Ascending aorta (tissue), 2 donors: ENCODE measurements at places on chromosomes 3 and 15.

DNA sequence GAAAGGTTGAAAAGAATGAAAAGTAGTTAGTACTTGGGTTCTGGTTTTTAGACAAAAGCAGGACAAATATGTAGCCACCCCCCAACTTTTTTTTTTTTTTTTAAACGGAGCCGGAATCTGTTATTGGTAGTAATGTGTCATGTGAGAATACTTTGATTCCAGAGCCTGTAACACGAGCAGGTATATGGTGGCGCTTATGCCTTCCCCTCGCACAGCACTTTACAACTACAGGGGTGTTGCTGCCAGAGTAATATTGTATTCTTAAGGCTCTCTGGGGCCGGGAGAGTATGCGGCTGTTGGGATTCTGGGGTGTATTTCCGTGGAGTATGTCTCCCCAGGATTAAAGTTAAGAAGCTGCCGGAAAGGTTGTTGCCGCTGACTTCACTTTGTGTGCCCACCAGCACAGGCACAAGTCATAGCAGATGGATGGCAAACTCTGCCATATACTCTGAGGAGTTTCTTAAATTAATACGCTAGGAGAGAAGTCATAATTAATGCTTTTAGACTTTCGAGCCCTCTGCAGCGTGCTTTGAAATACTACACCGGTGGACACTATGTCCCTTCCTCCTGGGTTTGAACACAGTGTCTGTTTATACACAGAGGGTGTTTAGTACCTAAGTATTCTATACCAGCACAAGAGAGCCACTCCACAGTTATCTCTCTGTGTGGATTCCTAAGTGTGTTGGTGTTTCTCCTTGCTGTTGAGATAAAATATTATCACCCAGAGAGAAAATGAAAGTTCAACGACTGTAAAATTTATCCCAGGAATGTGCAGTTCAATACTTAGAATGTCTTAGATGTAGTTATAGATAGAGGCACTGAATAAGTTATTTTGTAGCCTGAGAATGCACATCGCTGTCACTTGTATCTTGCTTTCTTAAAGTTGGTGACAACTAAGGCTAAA lies 1.4 kb downstream of the MBNL1 start:
- peak; percentile 74 for DNase-seq

- no peak for DNase-seq
These were observed 18.6 kb downstream of the ZDHHC19 start for GRCh38 chr3:196192524-196193051.

DNA sequence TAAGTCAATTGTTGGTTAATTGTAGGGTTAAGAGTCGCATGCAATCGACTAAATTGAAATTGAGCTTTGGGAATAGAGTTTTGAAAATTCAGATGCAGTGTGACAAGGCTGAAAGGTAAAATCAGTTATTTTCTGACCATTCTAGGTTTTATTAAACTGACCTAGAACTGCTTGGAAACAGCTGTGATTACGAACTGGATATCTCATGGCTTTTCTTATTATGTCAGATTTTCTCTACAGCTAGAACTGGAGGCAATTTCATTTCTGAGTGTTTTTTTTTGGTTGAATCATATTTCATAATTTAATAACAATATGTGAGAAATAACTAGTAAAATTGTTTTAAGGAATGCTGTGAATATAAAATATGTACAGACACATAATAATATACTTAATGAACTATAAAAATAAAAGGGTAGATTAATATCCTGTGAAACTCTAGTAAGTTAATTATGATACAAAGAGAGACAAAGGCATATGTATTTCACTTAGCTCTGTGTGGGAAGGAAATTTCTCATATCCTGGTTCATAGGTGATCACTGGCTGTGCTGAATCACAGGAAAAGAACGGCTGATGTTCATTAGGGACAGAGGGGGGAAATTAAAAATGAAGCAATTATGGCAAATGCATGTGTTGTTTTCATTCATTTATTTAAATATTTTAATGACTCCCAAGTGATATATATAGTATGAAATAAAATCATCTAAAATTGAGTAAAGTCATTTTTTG lies 403.2 kb downstream of the ZIC1 start:
- no peak for DNase-seq

GRCh38 chr3:16743276-16743675 lies 138.1 kb upstream of the DAZL start:
- no peak for DNase-seq

DNA sequence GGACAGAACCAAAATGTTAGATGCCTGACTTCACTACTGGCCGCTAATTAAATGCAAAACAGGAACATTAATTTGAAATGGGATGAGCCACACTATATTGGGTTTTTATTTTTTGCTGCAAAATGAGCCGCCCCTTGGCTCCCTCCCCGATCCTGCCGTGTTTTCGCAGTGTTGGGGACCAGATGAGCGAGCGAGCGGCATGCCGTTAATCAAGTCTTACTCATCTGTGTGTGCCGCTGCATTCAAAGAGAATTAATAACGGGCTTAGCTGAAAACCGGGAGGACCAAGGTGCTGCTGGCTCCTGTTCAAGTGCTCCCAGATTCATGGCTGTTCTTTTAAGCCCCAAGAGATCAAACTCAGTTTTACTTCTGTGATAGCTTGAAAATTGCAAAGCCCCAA lies 20.0 kb downstream of the TAFA4 start:
- no peak for DNase-seq

GRCh38 chr3:184565421-184566211 lies 4.0 kb downstream of the EPHB3 start:
- DNase-seq = no peak

DNA sequence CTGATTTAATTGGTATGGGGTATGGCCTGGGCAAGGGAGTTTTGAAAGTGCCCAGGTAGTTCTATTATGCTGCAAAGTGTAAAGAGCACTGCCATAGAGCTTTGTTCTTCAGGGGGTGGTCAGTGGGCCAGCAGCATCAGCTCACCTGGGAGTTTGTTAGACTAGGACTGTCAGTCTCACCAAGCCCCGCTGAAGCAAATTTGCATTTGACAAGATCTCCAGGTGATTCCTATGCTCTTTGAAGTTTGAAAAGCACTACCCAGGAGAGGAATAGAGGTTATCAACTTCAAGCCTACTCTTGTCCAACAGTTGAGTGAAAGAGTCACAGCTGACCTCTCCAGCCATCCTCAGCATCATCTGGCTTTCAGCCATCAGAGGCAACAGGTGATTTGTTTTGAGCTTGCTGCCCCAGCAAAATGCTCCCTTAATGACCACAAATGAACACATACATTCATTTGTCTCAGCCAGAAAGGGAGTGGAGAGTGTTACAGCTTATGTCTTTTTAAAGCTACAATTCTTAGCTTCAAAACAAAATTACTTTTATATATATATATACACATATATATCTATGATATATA lies 8.0 kb downstream of the ZSCAN2 start:
- DNase-seq = no peak

DNA sequence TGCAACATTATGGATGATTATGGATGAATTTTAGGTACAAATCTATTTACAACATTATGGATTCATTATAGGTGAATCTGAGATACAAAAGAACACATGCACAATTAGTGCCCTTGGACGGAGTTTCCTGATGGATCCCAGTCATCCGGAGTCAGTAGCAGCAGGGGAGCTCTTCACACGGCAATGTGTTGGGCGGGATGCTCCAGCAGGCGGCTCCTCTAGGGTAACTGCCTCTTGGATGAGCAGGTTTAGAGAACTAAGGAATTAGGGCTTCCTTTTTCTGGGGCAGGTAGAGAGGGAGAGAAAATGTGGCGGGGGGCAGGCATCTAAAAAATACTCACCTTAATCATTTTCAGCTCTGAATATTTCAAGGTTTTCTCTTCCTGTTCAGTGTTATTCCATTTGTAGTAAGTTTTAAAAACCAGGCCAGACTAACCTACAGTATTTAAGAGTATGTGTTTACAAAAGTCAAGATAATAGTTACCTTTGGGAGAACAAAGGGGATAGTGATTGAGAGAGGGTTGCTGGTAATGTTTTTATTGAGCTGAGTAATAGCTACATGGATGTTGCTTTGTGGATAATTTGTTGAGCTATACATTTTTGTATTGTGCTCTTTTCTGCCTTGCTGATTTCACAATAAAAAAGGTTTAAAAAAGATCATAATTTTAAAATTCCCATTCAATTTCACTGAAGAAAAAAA lies 27.4 kb upstream of the GOLM2 start:
- DNase-seq = no peak

DNA sequence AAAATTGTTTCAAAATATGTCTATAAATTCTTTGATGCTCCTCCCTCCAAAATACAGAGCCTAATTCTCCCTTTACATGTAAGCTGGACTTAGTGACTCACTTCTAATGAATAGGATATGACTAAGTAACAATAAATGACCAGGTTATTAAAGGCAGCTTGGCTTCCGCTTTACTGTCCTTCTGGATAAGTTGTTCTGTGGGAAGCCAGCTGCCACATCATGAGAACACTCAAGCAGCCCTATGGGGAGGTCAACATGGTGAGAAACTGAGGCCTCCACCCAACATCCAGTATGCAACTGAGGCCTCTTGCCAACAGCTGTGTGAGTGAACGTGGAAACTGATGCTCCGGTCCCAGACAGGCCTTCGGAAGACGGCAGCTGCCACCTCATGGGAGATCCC lies 247.3 kb upstream of the CHRM5 start:
- DNase-seq = no peak

- DNase-seq = no peak
These were observed 11.5 kb upstream of the RPS17 start for GRCh38 chr15:82551646-82552247.

DNA sequence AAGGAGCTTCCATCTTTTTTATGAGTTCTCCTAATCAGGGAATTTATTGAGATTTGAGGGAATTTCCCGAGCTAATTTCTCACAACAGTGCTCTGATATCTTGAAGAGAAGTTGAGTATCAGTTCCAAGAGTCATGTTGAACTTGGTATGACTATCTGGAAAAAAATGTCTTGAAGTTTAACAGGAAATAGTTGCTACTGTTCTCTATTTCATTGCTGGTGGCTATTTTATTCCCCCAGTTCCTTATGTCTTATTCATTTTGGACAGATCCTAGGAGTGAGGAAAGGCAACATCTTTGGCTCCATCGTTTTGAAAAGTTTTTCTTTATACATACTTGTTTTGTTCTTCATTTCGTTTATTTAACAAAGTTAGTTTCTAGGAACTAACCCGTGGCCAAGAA lies 307.8 kb upstream of the AGTR1 start:
- no peak for DNase-seq

DNA sequence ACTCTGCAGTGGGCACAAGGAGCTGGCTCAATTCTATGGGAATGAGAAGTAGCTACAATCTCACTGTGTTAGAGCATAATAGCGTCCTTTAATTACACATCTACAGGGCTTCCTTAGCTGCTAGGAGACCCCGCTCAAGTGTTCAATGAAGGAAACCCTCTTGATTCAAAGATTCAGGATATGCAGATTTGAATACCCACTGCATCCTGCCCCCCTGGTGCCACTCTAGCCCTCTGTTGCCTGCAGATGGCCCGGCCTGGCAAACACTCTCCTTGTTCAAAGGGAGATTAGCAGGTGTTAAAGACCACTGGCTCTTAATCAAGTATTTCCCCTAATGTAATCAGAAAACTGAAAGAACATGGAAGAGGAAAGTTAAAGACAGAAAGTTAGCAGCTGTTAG lies 356.6 kb downstream of the VGLL3 start:
- no peak for DNase-seq

- DNase-seq = no peak
These were observed 259.9 kb downstream of the FGF12 start for GRCh38 chr3:192467230-192468140.

DNA sequence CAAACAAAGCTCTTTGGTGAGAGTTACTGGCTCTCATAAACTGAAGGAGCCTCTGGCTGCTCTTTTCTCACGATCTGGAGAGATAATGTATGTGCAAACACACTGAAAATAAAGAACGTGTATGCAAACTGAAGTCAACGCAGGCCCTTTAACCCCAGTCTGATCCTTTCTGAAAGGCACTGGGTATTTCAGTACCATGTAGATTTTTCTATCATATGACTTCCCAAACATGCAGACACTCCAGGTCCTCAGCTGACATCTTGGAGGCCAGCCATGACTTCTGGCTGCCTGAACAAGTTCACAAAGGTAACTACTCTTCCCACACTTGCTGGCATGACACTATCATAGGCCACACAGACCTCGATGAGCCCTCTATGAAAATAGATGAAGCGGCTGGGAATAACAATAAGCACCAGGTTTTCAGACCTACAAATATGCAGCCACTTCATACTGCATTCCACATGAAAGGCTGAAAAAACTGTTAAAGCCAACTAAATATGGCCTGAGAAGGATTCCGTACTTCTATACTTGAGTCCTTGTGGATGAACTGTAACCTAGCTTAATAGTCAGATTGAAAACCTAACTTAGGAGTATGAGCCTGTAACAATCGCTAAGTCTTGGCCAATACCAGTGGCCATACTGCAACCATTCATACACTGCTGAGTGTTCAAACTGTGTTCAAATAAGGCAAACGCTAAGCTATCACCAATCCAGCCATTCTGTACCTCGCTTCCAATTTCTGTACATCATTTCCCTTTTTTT lies 121.3 kb downstream of the THRB start:
- no peak for DNase-seq

GRCh38 chr3:194470615-194471014 lies 16.2 kb downstream of the ATP13A3 start:
- no peak for DNase-seq

DNA sequence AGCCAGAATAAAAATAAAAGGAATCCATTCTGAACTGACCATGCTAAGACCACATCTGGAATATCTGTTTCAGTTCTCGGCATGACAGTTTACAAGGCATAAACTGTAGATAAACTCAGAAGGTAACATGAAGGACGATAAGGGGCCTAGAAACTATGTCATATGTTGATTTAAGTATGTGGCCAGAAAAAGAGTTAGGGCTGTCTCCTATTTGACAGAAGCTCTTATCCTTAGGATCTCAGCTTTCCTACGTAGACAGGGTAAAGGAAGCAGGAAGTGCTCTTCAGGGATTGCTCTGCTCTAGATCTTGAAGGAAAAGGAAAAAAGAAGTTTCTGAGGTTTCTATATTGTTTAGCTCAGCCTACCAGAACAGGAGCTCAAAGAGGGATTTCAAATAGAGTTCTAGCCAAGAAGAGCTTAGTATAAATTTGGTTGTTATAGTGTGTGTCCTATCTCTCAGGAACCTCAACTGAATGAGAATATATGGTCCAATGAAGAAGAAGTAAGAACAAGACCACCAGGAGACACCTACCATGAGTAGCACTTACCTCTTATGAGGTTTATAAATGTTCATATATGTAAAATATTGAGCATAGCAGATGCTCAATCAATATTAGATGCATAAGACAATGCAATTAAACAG lies 59.2 kb downstream of the TP53BP1 start:
- no peak for DNase-seq

DNA sequence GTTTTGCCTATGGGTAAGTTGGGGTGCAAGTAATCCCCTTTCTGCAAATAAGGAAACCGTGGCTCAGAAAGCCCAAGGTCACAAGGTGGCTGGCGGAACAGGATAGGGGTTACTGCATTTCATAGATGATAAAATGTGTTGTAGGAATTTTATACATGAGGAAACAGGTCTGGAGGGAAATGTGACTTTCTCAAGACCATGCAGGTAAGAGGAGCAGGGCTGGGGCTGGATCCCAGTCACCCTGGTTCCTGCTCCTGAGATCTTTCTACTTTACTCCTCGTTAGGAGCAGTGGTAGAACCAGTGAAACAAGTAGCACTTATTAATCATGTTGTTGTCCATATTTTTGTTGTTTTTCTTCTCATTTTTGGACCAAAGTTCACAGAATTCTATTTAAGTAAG lies 63.2 kb downstream of the SSUH2 start:
- no peak for DNase-seq
